Activated naive CD4-positive, alpha-beta T cell (primary cell): ENCODE measurements at places on chromosomes 6 and 20.

- DNase-seq, result no peak
These were observed 421.2 kb upstream of the JARID2 start for GRCh38 chr6:14824484-14825275.

DNA sequence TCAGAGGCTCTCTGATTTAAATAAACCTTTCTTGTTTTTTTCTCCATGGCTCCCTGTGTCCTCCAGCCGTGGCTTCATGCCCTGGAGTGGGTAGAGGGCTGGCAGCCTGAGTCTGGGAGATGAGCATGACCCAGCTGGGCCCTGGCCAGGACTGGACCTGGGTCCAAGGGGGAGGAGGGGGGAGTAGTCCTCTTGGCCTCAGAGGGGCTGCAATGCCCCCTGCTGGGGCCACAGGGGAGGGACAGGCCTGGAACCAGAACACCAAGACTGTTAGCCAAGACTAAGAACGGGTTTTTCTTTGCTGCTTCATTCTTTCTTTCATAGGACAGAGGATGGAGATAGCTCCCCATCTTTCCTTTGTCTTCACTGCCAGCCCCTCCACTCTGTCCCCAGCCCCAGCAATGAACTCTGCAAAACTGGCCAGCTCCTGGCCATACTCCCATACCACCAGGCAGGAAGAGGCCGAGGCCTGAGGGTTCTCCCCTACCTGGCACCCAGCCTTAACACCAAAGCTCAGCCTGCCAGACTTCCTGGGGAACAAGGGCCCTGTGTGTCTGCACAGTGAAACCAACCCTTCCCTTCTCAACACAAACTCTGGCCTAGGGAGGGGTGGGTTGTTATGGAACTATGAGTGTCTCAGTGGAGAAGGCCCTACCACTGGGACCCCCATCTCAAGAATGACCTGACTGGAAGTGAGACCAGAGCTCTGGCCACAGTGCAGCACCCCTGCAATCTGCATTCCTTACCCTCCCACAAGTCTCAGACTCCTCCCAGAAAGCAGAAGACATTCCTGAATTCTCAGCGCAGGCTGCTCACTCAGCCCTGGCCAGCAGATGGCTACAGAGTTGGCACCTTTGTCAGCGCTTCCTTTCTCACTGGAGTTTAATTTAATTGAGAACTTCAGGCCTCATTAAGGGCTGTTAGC, 11.0 kb downstream of the SLC29A1 start:
- DNase-seq, result no peak

GRCh38 chr6:42898891-42899361, 16.9 kb upstream of the PTCRA start:
- DNase-seq, result peak; percentile 29

DNA sequence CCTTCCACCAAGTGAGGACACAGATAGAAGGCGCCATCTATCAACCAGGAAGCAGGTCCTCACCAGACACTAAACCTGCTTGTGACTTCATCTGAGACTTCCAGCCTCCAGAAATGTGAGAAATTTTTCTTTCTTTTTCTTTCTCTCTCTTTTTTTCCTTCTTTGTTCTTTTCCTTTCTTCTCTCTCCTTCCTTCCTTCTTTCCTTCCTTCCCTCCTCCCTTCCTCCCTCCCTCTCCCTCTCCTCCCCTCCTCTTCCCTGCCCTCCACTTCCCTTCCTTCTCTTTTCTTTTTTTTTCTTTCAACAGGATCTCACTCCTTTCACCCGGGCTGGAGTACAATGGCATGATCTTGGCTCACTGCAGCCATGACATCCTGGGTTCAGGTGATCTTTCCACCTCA, 37.4 kb upstream of the MCUR1 start:
- DNase-seq, result no peak

GRCh38 chr6:41367700-41368099, 32.3 kb downstream of the NCR2 start:
- no peak for DNase-seq
